ENCODE measurements at places on chromosomes 1 and 21.

- no peak for DNase-seq
Observed at GRCh38 chr1:46942086-46942485, 810 bp upstream of the CYP4A11 start.

DNA sequence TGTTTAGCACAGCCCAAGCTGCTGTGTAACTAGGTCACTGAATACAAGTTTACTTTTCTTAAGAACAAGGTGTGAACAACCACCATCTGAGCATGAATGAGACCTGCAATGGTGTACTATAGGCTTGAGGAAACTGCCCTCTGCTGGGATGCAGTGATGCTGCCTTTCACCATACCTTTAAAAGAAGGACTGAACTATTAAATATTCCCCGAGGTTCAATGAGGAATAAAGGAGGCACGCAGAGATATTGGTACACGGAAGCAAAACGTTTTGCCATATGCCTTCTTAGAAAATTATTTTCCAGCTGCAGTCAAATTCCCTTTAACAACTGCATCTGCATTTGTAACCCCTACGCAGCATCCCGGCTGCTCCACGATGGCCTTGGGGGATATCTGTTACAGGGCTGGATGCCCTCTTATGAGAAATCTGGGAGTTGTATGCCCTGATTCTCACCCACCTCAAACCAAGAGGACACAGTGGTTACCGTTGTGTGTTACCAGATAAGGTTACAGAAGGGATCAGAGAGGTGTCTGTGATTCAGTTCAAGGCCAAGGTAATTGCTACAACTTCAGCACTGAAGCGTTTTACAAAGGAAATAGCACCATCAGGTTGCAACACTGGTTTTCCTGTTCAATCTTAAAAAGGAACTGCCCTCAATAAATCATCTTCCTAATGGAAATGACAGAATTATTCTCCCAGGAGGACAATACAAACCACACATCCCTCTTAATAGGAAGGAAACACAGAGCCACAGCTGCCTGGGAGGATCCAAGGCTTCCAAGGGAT lies 470.5 kb downstream of the LTN1 start:
- DNase-seq = peak; percentile 78

DNA sequence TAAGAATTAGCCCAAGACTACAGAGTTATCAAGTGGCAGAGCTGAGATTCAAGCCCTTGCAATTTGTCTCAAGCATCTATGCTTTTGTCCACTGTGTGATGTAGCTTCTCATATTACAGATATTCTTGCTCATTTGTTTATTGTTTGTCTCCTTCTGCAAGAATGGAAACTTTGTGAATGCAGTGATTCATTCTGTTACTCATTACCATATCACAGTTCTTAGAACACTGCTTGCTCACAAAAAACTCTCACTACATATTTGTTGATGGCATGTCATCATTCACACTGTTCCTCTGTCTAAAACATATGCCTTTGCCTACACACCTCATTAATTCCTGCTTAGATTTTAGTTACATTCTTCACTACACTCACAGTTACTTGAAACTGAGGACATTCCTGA lies 1198.9 kb downstream of the PLA2G4A start:
- DNase-seq = peak; percentile 86

- DNase-seq = no peak
Observed at GRCh38 chr1:223217781-223218180, 74.7 kb upstream of the TLR5 start.

DNA sequence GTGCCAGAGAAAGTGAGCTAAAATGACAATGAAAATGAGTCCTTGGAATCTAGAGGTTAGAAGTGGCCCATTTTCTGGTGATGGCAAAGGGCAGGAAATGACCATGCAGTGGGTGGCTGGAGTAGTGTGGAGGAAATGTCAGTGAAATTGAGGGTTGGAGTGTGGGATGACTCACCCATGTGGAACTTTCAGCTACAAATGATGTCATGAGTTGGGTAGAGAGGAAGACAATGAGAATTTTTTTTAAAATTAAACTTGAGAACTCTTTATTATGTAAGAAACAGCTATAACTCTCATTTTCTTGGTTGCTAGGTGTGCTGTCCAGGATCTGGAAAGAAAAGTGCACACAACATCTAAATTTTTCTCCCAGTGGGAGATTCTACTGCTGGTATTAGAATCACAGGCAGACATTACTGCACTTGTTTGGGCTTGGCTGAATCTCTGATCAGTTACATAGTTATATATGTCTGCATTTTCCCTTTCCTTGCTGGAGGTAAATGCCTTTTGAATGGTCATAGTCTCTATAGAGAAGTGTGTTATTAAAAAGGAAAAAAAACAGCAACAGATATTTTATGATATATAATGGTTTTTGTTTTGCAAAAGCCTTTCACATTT lies 56.8 kb upstream of the GNG12 start:
- DNase-seq = peak; percentile 92

DNA sequence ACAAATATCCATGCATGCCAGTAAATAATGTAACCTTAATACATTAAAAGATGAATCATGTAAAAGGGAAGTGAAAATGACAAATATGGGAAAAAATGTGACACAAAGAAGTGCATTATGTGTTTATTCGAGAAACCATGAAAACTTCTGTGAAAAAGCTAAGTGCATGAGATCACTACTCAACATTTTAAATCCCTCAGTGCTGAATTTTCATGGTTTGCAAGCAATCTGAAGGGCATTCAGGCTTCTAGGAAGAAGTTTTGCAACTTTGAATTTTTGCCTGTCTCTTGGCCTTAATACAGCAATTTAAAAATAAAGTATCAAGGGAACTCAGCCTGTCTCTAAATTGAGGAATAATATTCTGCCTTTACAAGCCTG lies 78.2 kb downstream of the MAP3K7CL start:
- DNase-seq = peak; percentile 94

GRCh38 chr1:162702628-162703027 lies 70.4 kb downstream of the DDR2 start:
- DNase-seq = no peak

DNA sequence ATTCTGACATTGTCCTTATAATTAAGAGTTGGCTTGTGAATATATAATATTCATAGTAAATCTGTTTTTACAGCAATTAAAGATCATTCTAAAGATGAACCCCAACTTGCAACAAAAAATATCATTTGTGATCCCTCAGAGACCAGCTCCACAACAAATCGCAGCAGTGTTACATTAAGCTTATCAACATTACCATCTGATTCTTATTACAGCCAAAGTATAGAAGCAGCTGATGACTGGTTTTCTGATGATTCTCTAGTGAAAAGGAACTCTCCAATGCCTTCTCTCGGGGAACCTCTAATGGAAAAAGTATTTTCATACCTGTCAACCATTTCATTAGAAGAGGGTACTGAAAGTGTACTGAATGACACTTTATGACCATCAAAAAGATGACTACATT lies 45.4 kb downstream of the C1orf185 start:
- DNase-seq = no peak

DNA sequence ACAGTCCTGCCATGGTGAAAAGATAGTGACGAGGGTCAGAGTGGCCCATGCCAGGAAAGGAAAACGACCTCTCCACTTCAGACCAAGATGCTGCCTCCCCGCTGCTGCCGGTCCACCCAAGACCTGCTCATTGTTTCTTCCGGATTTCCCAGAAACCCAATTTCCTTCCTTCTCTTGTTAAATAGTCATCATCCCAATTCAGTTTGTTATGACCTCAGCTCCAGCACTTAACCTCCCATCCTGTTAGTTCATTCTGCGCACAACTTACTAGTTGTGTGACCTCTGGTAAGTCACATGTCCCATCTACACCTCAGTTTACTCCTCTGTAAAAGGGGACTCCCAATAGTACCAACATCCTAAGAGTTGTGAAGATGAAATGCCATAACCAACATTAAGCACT lies 29.9 kb upstream of the PPP1R15B start:
- DNase-seq = no peak

GRCh38 chr21:37582590-37582989 lies 216.0 kb downstream of the DYRK1A start:
- peak; percentile 54 for DNase-seq

- no peak for DNase-seq
Observed at GRCh38 chr1:10513199-10513598, 38.4 kb downstream of the PEX14 start.

DNA sequence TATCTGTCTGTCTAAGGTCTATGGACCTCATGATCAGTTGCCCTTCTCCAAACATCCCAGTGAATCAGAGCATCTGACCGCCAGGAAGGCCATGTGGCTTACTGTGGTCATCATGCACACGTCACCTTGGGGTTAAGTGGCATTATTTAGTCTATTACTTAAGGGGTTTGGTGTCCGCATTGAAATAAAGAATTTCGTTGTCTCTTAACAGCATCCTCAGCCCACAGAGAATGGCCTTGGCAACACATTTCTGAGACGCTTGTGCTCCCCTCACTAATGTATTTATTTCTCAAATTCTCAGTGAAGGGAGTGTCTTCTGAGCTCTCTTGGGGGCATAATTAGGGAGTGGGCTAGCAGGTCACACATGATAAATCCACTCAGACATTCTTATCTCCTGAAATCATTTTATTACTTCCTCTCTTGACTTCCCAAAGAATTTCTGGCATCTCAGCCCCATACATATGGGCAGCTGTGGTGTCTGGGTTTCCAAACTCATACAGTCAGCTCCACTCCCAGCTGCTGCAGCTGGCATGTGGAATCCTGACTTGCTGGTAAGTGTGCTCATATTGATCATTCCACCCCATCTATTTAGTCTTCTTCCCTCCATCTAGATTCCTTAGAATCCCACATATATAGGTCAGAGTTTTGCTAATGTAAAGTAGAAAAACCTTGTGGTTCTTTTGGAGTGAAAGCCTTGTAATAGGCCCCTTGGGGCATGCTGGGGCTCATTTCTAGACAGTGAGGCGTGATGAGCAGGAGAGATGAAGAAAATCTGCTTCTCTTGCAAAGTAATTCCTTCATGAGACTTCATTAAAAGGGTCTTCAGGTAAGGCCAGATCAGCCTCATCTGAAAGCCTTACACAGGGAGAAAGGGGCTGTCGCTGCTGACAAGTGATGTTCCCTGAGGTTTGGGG lies 110.5 kb downstream of the HHAT start:
- DNase-seq = peak; percentile 100

GRCh38 chr1:188594542-188595235 lies 1765.9 kb downstream of the PLA2G4A start:
- DNase-seq = peak; percentile 5

DNA sequence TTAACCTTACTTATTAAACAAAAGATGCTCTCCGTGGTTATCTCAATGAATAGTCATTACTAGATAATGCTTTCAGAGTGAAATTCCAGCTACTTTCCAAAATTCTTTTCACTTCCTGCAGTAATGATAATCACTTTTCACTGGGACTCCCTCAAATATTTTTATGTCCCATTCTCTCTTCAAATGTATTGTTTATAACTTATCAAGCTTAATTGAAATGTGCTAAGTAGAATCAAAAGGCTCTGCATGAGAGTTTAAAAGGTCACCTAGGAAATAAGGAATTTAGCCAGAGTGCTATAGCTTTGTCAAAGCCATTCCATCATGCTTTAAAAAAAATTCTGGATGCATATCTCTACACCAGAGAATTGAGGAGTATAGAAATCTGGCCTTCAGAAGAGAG lies 106.4 kb downstream of the ODF2L start:
- DNase-seq = no peak

- DNase-seq = no peak
Observed at GRCh38 chr1:3211582-3212375, 142.8 kb downstream of the PRDM16 start.

DNA sequence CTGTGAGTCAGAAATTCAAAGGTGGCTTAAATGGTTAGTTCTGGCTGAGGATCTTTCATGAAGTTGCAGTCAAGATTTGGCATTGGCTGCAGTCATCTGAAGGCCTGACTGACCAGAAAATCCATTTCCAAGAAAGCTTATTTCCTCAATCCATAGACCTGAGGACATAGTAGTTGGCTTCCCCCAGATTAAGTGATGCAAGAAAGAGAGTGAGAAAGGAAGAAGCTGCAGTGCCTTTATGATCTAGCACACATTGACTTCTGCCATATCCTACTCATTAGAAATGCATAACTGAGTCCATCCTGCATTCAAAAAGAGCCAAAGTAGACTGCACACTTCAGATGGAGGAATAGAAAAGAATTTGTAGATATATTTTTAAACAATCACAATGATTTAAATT lies 222.6 kb downstream of the COL24A1 start:
- DNase-seq = peak; percentile 9

DNA sequence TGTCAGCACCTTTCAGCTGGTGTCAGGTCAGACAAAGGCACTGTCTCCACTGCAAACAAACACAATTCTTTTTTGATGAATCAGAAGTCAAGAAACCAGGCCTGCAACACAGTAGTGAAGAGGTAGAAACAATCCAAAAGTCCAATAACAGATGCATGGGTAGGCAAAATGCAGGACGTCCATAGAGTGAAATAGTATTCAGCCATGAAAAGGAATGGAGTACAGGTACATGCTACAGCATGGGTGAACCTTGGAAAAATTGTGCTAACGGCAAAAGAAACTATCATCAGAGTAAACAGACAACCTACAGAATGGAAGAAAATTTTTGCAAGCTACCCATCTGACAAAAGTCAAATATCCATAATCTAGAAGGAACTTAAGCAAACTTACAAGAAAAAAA lies 26.2 kb upstream of the ZBTB21 start:
- no peak for DNase-seq

GRCh38 chr1:55040083-55040932 lies 960 bp downstream of the PCSK9 start:
- no peak for DNase-seq

DNA sequence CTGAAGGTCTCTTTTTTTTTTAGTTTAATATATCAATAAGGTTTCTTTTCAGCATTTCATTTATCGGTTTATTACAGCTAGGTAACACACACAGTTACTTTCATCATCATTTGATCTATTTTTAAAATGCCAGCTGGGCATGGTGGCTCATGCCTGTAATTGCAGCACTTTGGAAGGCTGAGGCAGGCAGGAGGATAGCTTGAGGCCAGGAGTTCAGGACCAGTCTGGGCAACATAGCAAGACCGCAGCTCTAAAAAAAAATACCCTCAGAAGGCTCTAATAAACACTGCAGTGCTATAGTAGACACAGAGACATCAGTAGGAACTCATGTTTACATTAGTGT lies 48.5 kb upstream of the VAMP3 start:
- DNase-seq = no peak

DNA sequence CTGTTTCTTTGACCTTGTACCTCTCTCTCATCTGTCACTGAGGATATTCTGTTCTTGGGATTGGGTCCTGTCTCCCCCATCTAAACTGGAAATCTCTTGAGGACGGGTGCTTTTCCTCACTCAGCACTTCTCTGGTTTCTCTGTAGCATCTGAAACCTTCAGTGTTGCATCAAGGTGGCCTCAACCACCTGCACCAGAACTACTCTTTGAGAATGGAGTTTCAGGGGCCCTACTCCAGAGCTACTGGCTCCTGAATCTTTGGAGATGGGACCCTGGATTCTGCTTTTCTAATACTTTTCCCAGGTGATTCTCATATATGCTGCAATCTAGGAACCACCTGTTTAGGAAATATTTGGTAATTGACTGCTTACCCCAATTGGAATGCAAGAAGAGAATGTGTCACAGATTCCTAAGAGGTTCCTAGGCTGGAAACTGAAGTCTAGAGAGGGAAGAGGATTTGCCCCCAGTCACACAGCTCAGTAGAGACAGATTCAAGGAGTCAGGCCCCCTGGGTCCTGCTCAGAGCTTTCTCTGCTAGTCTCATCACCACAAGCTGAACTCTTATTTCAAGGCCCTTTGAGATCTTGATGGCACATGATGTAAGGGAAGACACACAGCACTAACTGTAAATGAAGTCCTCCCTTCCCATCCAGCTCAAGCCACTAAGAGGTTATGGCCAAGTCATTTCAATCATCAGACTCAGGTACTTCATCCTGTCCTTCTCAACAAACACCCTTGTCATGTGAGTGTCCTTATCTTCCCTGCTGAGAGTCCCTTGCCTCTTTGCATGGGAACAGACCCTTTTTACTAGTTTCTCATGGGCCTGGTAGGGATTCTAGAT lies 48.7 kb downstream of the EIF2D start:
- no peak for DNase-seq

- DNase-seq = no peak
Observed at GRCh38 chr1:172430128-172430454, 9.6 kb downstream of the C1orf105 start.
